Activated T-cell treated with anti-CD3 and anti-CD28 coated beads for 4 hours (primary cell): ENCODE measurements at places on chromosomes 2 and 18.
A peak's percentile ranks its signal among the peaks of the same experiment; 100 is the strongest.

DNA sequence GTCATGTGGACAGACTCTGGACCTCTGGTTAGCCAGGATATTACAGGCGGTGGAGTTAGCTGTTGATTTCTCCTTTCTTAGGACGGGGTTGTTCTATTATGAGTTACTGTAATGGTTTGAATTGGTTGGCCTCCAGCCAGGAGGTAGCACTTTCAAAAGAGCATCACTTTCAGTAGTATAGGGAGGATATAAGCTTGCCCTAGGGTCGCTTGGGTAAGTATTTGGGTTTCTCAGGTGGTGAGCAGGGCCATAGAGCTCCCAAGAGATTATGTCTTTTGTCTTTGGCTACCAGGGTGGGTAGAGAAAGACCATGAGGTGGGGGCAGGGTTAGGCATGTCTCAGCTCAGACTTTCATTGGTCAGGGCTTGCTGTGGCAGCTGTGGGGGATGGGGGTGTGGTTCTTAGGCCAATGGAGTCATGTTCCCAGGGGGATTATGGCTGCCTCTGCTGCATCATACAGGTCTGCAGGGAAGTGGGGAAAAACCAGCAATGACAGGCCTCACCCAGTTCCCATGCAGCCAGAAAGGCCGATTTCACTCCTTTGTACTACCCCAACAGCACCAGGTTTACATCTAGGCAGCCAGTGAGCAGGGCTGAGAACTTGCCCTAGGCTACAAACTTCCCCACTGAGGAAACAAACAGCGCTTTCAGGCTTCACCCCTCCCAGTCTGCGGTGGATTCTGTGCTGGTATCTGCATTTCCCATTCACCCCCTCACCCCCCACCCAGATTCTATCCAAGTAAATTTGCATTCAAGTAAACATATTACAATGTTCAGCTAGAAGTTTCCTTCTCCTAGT is 89.4 kb upstream of the SLC38A11 start:
- no peak for DNase-seq

DNA sequence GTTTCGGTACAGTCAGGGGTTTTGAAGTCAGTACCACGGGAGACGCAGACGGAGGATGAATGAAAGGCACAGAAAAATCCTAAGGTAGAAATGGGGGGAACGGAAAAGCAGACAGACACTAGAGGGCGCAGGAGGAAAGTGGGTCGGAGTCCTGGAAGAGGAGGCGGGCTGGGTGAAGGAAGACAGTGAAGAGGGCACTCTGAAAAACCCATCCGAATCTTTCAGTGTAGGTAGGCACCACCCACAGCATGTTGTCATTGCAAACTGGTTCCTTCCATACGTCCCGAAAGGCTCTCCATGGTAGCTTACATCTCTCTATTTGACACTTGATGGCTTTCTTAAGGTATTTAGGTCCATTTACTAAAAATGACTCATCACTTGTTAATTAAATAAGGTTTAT is 18.5 kb upstream of the ZNF236 start:
- DNase-seq = peak; percentile 75

GRCh38 chr2:207504513-207505170 is 25.1 kb upstream of the CREB1 start:
- DNase-seq = no peak

DNA sequence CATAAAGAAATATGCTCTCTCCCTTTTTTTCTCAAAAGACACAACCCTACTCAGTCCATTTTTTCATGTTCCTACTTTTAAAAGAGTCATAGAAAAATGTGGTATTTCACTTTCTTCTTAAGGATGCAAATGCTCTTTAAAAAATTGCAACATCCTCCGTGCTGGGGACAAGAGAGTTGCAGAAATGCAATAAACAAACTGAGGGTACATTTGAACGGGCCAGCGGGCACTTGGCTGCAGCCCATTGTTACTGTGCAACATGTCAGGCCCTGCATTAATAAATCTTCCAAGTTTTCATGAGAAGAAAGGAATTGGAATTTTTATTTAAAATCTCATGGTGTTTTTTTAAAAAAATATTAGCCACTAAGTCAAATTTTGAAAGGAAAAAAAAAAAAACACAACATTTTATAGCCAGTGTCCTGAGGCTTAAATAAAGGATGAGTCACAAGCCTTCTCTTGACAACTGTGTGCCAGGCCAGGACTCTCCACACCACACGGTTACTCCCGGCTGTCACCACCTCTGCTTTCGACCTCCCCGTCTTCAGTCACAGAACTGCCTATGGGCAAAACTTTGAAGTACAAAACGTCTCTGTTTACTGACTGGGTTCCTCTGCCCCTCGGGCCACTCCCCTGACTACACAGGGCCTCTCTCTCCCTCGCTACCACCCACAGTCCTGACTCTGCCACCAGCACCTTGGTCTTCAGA is 57.5 kb upstream of the MFF start:
- DNase-seq = no peak

- DNase-seq = no peak
Observed at GRCh38 chr2:70580352-70580751, 26.7 kb upstream of the TGFA start.

- DNase-seq = peak; percentile 31
Observed at GRCh38 chr2:19900931-19901441, 797 bp downstream of the TTC32 start.

GRCh38 chr2:190344276-190344827 is 963 bp downstream of the INPP1 start:
- no peak for DNase-seq

GRCh38 chr2:207594731-207595130 is 30.5 kb downstream of the METTL21A start:
- DNase-seq = no peak

DNA sequence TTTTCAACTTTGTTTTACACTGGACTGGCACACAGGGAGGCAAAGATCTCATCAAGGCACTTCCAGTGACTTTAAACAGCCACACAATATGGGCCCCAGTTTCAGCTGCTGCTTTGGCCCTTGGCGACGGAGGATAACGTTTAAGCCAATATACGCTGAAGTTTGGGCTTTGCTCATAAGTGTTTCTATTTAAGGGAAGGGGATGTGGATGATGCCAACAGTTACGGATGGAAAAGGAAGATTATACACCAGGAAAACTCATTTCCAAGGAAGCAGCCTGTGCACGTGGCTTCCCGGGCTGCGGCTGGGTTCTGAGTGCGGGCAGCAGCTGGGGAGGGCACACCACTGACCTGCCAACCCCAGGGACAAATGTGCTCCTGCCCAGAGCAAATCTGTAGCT is 151.1 kb downstream of the SH3BP4 start:
- no peak for DNase-seq

- DNase-seq = no peak
Observed at GRCh38 chr18:65049586-65049985, 701.2 kb upstream of the CDH7 start.

GRCh38 chr18:60372132-60372531 is 443 bp downstream of the MC4R start:
- no peak for DNase-seq
